ENCODE measurements at places on chromosomes 1 and 21. TPM values are rescaled to one million over a fixed set of nuclear protein-coding genes. Genes with fewer than 3 reads are reported as not detected.

Gene RAB3GAP2
- total RNA-seq, result 22.5 TPM

Gene FCRL6
- not detected for total RNA-seq

Gene MRPL9
- total RNA-seq, result 91.5 TPM

Gene SAMD11
- total RNA-seq, result 1.3 TPM

Gene TMEM79
- total RNA-seq, result 37.5 TPM

Gene INKA2
- 3.0 TPM for total RNA-seq

Gene LCE4A
- not detected for total RNA-seq

Gene AADACL4
- total RNA-seq, result not detected

Gene SEMA6C
- total RNA-seq, result 1.2 TPM

Gene RSPH1
- 0.23 TPM for total RNA-seq

Gene OR14K1
- total RNA-seq, result not detected

Gene S100A7A
- not detected for total RNA-seq

Gene CCDC17
- 0.56 TPM for total RNA-seq

Gene OR2M3
- not detected for total RNA-seq

Gene TMEM200B
- total RNA-seq, result 0.63 TPM

Gene GRIK3
- total RNA-seq, result not detected

Gene CCDC185
- total RNA-seq, result not detected

Gene CA6
- total RNA-seq, result not detected

Gene HES3
- 0.78 TPM for total RNA-seq

Gene PHTF1
- total RNA-seq, result 10.9 TPM

Gene SPRR2E
- 5.4 TPM for total RNA-seq

Gene TEDDM1
- not detected for total RNA-seq

Gene RHBDL2
- total RNA-seq, result 12.6 TPM

Gene OPTC
- total RNA-seq, result not detected

Gene BCAN
- total RNA-seq, result not detected

Gene SPRR2G
- not detected for total RNA-seq

Gene AMY1B
- total RNA-seq, result not detected

Gene KCNT2
- total RNA-seq, result not detected

Gene TP73
- 9.5 TPM for total RNA-seq

Gene PLPP3
- total RNA-seq, result 0.93 TPM

Gene DNASE2B
- total RNA-seq, result not detected
